ENCODE measurements at places on chromosomes 5 and 9.

DNA sequence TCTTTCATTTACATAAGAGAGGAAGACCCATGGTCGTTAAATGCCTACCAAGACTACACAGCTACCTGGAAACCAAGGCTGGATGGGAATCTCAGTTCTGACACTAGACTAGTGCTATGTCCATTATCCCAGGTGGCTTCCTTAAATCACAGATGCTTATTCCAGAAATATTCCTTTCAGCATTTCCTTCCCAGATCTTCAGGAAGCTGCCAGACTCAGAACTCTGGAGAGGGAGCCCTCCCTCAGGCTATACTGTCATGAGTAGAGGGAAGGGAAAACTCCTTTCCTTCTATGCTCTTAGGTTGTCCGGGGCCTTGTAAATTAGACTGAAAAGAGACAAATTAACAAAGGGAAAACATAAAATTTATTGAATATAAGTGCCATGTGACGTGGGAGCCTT, 20.8 kb downstream of the FREM1 start:
- DNase-seq, result no peak

DNA sequence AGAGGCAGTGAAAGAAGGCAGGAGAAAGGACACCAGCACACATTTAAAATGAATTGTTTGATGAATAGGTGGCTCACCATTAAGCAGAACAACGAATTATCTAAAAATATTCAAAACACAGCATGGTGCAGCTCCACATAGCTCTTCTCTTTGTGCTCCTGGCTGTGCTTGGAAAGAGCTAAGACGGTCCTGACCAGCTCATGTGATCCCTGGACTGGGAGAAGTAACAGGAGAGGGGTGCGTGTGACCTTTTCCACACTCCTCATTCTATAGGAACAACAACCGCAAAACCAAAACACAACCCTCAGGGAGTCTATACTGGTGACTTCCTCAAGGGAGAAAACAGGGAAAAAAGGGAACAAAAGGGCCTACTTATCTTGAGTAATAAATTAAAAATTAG, 140.5 kb downstream of the DIRAS2 start:
- DNase-seq, result no peak

DNA sequence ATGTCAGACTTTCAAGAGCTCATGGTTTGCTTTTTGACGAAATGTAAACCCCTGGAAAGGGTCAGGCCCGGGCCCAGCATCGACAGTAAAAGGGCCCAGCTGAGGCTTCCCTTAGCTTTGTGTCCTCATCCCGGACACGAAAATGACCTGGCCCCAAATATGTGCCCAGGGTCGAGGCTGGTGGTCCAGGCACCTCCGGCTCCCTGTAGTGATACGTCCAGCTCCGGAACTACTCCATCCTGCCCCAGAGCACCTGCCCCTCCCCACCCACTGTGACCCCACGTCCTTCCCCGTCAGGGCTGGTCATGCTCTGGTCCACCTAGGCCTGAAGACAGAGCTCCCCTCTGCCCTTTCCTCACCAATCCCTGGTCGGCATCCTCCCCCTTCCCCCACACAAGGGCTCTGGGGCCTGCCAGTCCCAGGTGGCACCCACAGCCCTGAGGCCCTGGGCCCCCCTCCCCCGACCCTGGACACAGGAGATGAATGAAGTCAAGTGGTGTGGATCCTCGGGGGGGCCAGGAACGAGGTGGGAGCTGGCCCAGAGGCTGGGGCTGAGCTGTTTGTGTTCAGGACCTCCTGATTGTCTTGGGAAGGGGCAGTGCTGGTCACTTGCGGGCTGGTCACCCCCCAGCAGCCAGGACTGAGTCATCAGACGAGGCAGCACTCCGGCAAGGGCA, 6.2 kb downstream of the OBP2A start:
- DNase-seq, result no peak

DNA sequence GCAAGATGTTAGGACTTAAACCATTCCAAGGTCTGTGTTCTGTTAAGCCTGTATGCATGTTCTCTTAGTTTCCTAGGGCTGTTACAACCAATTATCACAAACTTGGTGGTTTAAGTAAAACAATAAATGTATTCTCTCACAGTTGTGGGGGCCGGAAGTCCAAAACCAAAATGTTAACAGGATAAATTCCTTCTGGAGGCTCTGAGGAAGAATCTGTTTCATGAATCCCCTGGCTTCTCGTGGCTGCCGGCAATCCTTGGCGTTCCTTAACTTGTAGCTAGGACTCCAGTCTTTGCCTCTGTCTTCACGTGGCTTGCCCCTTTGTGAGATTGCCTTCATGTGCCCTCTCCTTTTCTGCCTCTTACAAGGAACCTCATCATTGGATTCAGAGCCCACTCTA, 30.4 kb downstream of the FEM1C start:
- no peak for DNase-seq

- no peak for DNase-seq
These were observed 383.2 kb downstream of the PLK2 start for GRCh38 chr5:58076483-58077257.

GRCh38 chr9:135381762-135382310, 97.7 kb upstream of the PPP1R26 start:
- no peak for DNase-seq

- DNase-seq, result no peak
These were observed 294.7 kb downstream of the NSG2 start for GRCh38 chr5:174340226-174340625.

DNA sequence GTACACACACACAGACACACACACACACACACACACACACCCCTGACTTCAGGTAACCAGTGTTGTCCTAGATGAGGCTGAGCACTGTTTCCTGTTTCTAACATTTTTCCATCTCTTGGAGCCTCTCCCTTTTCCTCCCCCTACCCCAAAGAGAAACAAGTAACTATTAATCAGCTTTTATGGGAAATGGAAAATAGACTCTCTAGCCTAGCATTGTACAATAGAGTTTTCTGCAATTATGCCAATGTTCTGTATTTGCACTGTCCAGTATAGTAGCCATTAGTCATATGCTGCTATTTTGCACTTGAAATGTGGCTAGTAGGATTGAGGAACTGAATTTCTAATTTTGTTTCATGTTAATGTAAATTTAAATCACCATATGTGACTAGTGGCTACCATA, 33.1 kb downstream of the RAB3C start:
- no peak for DNase-seq

GRCh38 chr9:16744394-16744793, 126.1 kb downstream of the BNC2 start:
- no peak for DNase-seq

DNA sequence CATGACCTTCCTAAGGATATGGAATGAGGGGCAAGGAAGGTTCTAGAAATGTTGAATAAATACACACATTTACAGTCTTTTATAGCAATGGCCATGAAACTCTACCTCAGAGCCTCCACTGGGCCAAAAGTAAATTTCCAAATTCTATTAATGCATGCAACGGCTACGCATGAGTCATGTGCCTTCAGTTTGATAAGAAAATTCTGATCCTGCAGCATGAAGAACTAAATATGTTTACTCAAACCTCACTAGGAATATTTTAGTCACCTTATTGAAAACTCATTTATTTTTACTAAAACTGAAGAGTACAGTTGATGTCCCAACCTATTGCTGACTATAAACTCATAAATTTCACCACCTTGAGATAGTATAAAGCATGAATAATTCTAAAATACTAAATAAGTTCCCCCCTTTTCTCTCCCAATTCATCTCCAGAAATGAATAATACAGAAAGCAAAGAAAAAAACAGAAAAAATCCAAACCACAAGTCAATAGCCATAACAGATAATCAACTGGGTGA, 92.4 kb downstream of the GNAQ start:
- no peak for DNase-seq

- DNase-seq, result no peak
These were observed 19.3 kb upstream of the STRBP start for GRCh38 chr9:123287639-123288038.

DNA sequence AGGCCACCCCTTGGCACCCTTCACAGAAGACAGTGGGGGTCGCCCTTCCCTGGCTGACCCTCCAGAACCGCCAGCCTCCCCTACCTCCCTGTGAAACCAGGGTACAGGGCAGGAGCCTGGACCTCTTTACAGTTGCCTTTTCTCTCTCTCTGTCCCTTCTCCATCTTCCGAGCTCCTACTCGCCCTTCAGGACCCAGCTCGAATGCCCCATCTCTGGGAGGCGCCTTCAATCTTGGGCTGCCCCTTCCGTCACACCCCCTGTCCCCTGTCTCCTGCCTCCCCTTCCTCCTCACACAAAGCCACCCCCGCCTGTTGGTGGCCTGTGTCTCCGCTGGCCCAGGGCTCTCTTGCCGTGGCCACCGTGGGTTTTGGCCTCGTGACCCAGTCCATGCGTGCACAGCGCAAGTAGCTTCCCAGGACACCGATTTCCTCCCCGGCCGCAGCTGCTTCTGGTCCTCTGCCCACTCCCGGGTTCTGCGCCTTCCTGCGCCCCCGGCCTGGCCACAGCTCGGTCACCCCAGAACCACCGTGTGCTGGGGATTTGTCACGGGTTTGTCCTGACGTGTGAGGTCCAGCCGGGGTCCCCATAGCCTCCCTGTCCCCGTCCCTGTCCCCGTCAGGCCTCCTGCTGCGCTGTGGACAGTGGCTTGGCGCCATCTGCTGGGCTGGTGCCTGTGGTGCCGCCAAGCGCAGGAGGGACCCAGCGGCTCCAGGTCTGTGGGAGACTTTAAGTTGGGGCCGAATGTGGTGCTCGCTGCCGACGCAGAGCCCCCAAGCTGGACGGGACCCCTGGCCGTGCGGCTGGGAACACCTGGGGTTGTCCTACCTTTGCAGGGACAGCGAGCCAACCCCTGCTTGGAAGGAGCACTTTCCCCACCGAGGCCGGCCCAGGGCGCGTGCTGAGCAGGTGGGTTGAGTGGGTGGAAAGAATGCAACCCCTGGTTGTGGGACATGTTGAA, 4.0 kb upstream of the TMEM250 start:
- peak; percentile 76 for DNase-seq

DNA sequence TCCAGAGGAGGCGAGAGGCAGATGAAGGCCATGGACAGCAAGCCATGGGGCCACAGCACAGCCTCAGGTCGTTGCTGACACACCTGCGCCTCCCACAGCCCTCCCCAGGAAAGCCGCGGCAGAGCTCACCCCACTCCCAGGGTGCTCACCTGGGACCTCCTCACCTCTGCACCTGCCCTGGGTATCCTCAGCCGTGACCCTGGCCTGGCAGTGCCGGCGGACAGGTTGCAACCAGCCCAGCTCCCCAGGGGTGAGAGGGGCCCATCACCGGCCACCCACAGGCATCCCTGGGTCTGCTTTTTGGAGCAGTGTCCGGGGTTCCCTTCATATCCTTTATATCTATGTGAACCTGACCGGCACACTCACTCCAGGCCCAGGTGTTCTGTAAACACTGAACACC, 30.4 kb upstream of the FCN1 start:
- DNase-seq, result no peak

GRCh38 chr5:50606179-50606578, 60.3 kb upstream of the PARP8 start:
- no peak for DNase-seq

- DNase-seq, result no peak
These were observed 9.5 kb downstream of the SH3GL2 start for GRCh38 chr9:17588395-17588794.

GRCh38 chr5:78726003-78726402, 77.4 kb upstream of the LHFPL2 start:
- DNase-seq, result no peak

DNA sequence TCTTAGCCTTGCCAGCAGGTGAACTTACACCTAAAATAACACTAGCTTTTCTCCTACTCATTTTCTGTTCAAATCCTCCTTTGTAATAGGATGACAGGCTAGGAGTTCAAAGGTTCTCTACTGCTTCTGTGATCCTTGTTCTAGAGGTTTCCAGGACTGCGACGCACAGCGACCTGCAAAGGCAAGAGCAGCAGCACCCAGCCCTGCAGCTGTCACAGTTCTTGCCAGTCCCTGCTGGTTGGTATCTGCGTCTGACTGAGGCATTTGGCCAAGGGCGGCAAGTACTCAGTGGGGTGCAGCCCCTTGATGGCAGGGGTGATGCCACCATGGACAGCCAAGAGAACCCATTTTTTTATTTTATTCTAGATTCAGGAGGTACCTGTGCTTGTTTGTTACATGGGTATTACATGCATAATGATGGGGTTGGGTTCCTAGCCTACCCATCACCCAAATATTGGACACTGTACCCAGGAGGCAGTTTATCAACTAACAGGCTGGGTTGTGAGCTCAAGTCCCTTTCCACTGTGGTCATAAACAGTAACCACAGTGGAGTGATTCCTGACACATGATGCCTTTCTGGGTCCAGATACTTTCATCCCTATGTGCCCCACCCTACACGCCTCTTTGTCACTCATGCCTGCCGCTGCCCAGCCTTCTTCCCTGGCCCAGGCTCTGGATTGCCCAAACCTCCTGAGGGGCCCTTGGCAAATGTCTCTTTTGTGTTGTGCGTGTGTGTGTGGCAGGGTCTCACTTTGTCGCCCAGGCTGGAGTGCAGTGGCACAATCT, 111.0 kb downstream of the GAPVD1 start:
- no peak for DNase-seq

GRCh38 chr9:110047232-110047954, 160.6 kb downstream of the C9orf152 start:
- DNase-seq, result no peak

GRCh38 chr5:34611464-34612415, 44.4 kb upstream of the RAI14 start:
- no peak for DNase-seq

- no peak for DNase-seq
These were observed 120.3 kb upstream of the SLC12A2 start for GRCh38 chr5:127963233-127963632.

DNA sequence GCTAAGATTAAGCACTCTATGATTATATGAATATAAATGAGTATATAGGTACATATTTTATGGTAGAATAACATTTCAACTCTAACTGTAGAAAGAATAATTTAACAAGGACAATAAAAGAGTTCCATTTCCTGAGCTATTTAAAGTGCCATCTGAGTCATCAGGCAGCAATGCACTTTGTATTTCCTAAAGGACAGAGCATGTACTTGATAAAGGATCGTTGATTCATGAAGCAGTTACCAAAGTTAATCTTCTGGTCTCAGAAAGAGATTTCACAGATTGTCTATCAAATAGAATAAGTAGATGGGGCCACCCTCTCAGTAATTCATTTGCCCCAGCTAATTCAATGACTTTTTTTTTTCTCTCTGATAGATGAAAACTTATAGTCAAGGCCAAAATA, 747.8 kb downstream of the CDH18 start:
- DNase-seq, result no peak

DNA sequence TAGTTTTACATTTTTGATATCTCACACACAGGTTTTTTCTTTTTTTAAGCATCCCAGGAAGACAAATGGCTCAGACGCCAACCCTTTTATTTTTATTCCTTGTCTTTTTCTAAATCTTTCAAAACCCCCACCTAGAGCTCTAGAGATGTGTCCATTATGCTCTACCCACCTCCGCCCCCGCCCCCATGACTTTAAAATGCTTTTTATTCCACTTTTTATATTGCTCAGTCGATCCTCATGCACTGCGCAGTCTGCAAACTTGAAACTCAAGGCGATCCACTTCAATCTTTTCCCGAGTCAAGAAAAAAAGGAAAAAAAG, 411 bp upstream of the MAT2B start:
- DNase-seq, result no peak

- no peak for DNase-seq
These were observed 66.6 kb upstream of the STXBP1 start for GRCh38 chr9:127545196-127546124.

All from NB4 (cell line).